AG09319 (cell line): ENCODE measurements at places on chromosomes 5 and 9.
A peak's percentile ranks its signal among the peaks of the same experiment; 100 is the strongest.

- DNase-seq: no peak
These were observed 275.2 kb downstream of the CWC27 start for GRCh38 chr5:65043843-65044359.

DNA sequence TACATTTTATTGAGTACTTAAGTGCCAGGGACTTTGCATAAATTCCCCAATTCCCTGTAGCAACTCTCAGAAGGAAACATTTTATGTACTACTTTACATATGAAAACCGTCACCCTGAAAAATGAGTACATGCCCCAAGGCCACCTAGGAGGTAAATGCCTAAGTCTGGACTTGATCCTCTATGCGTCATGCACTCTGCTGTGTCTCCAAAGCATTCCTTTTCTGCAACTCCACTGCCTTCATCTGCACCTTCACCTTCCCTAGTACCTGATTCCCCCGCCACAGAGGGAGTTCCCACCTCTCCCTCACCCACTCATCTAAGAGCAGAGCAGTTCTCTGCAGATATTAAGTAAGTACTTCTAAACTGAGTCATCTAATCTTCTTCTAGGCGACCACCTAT is 75.2 kb upstream of the HRH2 start:
- DNase-seq: no peak

GRCh38 chr9:119951090-119951489 is 581.9 kb upstream of the BRINP1 start:
- DNase-seq: peak; percentile 93

DNA sequence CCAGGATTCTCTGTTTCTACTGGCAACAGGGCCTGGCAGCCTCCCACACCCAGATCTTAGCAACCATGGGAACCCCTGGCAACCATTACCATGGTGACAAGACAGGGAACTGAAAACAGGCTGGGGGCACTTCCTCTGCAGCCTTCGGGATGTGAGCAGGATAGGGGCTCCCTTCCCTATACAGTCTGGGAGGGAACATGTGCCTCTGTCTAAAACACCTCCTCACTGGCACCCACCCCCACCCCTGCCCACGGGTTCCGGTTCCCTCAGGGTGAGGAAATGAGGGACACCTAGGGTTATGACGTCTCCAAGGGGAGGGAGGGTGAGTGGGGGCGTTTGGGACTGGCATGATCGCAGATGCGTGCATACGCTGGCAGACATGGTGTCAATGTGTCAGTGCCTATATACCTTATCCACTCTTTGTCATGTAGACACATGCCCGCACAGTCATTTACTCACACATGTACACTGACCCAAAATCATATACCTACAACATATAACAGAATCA is 3.0 kb upstream of the DNAJB5 start:
- DNase-seq: no peak

DNA sequence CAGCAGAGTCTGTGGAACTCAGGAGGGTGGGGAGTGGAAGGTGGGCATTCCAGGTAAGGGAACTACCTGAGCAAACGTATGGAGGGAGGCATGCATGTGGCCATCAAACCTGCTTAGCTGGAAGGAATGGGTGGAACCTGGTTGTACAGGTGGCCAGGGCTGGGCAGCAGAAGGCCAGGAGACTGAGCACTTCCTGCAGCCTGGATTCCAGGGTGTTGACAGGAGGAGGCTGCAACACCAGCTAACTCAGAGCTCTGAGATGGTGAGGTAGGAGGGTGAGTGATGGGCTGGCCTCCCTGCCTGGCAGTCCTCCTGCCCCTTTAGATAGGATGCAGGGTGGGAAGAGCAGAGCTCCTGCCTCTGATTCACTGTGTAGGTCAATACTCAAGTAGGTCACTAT is 92.5 kb upstream of the CPEB4 start:
- DNase-seq: no peak

GRCh38 chr5:133331941-133332340 is 280.1 kb downstream of the HSPA4 start:
- DNase-seq: no peak

DNA sequence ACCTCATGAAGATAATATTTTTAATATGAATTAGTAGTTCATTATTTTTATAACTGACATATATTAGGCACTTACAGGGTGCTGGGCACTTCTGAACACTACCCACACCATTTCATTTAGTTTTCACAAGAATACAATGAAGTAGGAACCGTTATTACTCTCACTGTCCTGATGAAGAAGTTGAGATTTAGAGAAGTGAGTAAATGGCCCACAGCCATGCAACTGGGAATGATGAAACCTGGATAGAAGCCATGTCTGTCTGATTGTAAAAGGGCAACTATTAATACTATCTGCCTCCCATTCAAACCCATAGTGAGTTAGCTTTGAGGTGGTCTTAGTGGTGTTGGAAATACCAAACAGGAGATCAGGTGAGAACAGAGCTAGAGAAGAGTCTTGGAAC is 29.6 kb upstream of the OTULINL start:
- DNase-seq: no peak

DNA sequence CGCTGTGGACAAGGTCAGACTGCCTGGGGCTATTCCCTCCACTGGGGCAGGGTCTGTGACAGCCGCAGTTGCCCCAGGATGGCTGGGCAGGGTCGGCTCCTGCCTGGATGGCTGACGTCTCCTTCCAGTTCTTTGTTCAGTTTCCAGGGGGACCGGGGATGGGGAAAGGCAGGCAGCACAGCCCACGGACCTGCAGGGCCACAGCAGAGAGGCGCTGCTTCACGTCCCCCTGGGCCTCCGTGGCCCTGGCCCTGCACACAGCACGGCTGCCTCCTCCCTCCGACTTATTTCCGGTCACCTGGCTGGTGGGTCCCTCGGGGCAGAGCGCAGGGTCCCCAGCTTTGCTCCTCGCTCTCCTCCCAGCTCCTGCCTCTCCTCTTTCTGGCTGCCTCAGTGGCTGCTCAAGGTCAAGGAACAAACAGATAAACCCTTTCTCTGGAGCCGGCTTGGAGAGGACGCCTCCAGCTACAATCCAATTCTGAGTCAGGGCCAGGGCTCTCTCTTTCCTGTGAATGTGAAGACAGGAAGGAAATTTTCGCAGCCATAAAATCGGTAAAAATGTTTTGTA is 169.7 kb downstream of the C9orf50 start:
- no peak for DNase-seq

GRCh38 chr5:145044970-145045369 is 790.2 kb downstream of the PRELID2 start:
- no peak for DNase-seq

GRCh38 chr5:173689171-173689736 is 72.8 kb upstream of the BOD1 start:
- no peak for DNase-seq

GRCh38 chr9:4168526-4168925 is 131.3 kb downstream of the GLIS3 start:
- DNase-seq: no peak

- DNase-seq: no peak
These were observed 86.3 kb upstream of the IFNK start for GRCh38 chr9:27437652-27438373.

DNA sequence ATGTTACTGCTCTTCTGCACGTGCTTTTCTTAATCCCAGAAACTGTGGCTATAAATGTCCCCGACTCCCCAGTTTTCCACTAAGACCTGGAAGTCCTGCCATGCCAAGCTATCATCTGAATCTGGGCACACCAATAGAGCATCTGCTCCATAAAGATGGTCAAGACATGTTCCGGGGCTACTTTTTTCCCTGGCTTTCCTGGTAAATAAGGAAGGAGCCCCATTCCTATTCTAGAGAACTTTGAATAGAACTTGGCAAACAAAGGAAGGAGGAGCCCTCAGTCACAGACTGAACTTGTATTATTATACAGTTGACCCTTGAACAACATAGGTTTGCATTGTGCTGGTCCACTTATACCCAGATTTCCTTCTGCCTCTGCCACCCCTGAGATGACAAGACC is 182.9 kb downstream of the CCDC192 start:
- no peak for DNase-seq

GRCh38 chr5:96332535-96333366 is 100.3 kb downstream of the PCSK1 start:
- DNase-seq: no peak

DNA sequence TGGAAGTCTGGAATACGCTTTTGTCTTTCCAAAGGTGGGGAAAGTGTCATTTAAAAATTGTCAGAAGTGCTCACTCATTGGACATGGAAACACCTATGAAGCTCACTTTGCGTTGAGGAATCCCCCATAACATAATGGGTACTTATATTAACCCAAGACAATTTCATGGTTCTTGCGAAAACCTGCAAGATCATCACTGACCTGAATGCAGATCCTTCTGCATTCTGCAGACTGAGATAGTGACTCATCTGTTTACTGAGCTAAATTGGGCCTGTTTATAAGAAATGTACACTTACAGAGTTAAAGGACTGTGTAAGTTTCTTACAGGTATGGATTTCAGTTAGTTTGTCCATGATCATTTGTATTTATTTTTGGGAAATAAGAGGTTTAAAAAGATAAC is 153.0 kb downstream of the HMHB1 start:
- no peak for DNase-seq

- DNase-seq: no peak
These were observed 73.9 kb downstream of the SH3PXD2B start for GRCh38 chr5:172380301-172380986.

DNA sequence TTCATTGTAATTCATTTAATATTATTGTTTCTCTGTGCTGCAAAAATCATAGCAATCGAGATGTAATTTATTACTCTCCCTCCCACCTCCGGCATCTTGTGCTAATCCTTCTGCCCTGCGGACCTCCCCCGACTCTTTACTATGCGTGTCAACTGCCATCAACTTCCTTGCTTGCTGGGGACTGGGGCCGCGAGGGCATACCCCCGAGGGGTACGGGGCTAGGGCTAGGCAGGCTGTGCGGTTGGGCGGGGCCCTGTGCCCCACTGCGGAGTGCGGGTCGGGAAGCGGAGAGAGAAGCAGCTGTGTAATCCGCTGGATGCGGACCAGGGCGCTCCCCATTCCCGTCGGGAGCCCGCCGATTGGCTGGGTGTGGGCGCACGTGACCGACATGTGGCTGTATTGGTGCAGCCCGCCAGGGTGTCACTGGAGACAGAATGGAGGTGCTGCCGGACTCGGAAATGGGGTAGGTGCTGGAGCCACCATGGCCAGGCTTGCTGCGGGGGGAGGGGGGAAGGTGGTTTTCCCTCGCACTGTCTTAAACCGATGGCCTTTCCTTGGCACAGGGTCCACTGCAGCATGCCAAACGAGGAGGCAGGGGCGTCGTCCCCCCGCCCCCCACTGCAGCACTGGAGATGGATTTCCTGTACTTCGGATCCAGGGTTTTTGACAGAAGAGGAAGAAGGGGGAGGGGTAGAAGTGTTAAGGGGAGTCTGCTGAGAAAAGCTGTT is at the start of gene APC:
Gene APC (plus strand): TSS at position 423 of the 728 bp plus-strand sequence. CDS start 17,006 bp downstream, outside the sequence.
- peak; percentile 59 for DNase-seq

DNA sequence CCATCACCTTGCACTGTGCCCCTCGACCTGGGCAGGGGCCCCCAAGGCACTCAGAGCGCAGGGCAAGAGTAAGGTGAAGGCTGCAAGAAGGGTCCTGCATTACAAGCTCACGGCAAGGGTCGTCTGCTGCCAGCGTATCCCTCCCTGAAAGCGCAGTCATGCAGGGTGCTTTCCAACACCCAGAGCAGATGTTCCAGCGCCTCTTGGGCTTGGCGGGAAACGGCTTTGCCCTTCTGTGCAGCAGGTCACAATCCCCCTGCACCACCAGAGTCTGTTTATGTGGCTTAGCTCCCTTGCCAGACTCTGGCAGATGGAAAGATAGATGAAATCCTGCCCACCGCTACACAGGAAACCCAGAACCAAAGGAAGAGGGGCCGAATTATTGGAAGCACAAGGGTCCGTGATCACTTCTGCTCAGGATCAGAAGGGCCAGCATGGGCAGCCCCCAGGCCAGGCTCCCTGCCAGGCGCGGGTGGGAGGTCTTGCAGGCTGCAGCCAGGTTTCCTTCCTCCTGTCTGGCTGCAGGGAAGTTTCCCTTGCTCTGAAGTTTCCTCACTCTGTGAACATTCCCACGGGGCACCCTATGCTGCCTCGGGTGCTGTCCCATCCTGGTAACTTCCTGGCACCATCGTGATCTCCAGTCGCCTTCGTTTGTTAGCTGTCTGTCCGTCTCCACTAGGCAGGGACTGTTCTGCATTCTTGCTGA is 132.2 kb downstream of the ZNF354C start:
- DNase-seq: no peak

DNA sequence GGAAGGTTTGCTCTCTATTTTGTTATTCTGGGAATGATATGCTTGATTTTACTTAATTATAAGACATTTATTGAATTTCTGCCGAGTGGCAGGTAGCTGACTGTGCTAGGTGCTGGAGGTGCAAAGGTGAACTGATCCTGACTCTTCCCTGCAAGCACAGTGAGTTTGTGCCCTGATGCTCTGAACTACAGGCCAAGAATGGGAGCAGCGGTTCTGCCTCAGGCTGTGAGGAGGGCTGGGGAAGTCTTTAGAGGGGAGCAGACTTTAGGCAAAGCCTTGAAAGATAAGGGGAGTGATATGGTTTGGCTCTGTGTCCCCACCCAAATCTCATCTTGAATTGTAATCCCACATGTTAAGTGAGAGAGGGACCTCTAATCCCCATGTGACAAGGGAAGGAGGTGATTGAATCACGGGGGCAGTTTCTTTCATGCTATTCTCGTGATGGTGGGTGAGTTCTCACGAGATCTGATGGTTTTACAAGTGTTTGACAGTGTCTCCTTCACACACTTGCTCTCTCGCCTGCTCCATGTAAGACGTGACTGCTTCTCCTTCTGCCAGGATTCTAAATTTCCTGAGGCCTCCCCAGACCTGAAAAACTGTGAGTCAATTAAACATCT is 73.1 kb downstream of the NDFIP1 start:
- DNase-seq: no peak

- DNase-seq: no peak
These were observed 25.8 kb upstream of the LECT2 start for GRCh38 chr5:135980620-135981019.

GRCh38 chr5:38780945-38781344 is 64.9 kb upstream of the OSMR start:
- peak; percentile 36 for DNase-seq

- DNase-seq: no peak
These were observed 35.7 kb downstream of the EXD3 start for GRCh38 chr9:137387114-137387890.

GRCh38 chr5:155129513-155129880 is 115.9 kb downstream of the KIF4B start:
- DNase-seq: no peak

DNA sequence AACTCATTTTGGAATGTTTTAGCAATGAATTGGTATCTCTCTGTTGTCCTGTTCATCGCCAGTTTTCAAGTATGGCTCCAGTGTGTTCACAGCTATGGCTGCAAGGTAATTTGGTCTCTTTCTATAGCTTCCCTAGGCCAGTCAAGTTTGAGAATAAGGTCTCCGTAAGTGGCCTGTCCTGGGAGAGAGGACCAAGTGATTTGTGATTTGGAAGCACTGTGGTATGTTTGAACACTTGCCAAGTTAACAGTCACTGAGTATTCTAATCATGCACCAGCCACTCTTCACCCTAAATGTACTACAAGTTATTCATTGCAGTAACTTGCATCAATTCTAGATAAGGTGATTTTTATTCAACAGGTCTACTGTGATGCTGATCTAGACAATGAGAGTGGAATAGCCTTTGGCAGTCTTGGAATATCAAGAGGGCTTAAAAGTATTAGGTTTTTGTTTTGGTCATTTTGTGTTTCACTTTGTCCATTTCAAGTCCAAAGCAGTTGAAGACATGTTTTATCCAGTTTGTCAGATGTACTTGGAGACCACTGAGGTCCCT is 41.1 kb downstream of the G3BP1 start:
- no peak for DNase-seq
